ENCODE measurements at places on chromosomes 7 and 10. TPM values are rescaled to one million over a fixed set of nuclear protein-coding genes. Genes with fewer than 3 reads are reported as not detected.

- DNase-seq = peak; percentile 33
Measured at GRCh38 chr10:101223274-101224059, 5.8 kb downstream of the LBX1 start.

DNA sequence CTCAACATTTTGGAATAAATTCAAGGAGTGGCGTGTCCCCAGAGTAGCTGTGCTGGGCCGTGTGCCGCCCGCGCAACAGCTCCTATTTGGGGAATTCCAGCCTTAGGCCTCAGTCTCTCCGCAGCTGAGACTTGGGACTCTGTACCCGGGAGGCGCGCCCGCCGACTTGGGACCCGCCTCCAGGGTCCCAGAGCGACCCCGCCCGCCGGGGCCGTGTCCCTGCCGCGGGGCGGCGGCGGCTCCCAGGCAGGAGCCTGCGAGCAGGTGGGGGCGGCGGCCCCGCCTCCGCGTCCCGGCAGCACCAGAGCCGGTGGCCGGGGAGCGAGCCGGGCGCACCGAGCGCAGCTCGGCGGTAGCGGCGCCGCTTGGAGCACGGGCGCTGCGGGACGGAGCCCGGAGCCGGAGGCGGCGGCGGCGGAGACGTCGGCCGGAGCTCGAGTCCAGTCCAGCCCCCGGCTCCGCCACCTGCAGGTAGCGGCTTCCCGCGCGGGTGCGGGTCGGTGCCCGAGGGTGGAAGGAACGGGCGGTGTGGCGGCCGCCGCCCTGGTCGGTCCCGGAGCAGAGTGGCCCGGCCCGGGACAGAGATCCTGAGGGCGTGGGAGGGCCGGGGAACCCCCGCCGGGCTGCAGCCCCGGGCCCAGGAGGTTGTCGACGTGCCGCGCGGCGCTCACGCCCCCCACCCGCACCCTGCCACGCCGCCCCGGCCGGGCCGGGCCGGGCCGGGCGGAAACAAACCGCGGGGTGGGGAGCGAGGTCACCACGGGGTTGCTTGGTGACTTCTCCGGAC lies at the start of gene WIPF3:
WIPF3 (plus strand) TSS at position 301 of the 787 bp plus-strand sequence. CDS start 28,217 bp downstream, outside the sequence.
- peak; percentile 77 for DNase-seq

DNA sequence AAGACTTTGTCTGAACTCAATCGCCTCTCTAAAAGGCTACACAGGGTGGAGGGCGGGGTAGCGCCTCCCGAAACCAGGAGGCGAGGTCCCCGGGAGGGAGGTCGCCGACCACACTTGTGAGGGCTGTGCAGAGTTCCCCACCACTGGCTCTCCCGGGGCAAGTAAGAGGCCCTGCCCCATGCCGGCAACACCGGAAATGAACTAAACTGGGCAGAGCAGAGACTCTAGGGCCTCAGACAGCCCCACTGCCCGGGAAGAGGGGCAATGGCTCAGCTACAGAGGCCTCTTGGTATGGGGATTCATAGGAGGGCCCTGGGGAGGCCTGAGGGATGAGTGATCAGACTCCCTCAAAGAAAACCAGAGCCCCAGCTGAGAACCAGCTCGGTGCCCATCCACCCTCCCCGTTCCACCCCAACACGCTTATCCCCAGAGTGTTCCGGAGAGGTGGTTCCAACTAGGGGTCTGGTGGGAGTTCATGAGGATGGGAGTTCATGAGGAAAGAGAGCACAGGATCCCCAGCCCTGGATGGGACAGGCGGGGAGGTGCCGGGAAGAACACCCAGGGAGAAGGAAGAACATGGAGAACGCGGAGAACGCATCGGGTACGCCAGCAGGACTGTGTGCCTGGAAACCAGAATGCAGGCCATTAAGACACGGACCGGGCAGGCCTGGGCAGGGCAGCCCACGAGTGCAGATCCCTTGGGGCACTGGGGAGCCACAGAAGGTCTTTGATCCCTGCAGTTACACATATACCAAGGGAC lies 89.4 kb upstream of the MYL10 start:
- no peak for DNase-seq

Gene CACNA2D1
- 18.3 TPM for total RNA-seq

DNA sequence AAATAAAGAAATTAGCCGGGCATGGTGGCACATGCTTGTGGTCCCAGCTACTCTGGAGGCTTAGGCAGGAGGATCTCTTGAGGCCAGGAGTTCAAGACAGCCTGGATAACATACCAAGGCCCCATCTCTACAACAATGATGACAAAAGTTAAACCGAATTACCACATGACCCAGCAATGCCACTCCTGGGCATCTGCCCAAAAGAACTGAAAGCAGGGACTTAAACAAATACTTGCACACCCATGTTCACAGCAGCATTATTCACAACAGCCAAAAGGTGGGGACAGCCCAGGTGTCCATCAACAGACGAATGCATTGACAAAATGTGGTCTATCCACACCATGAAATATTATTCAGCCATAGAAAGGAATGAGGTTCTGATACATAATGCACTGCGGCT lies 83.9 kb downstream of the HIP1 start:
- peak; percentile 6 for DNase-seq

Gene OR6V1
- total RNA-seq = not detected

- no peak for DNase-seq
Measured at GRCh38 chr10:22737587-22737986, 23.2 kb upstream of the PIP4K2A start.

GRCh38 chr10:12710594-12711349 lies 290.7 kb downstream of the CCDC3 start:
- DNase-seq = peak; percentile 90

GRCh38 chr10:108180878-108181277 lies 1016.4 kb upstream of the SORCS1 start:
- no peak for DNase-seq

GRCh38 chr7:117248829-117249228 lies 74.0 kb downstream of the WNT2 start:
- DNase-seq = no peak

DNA sequence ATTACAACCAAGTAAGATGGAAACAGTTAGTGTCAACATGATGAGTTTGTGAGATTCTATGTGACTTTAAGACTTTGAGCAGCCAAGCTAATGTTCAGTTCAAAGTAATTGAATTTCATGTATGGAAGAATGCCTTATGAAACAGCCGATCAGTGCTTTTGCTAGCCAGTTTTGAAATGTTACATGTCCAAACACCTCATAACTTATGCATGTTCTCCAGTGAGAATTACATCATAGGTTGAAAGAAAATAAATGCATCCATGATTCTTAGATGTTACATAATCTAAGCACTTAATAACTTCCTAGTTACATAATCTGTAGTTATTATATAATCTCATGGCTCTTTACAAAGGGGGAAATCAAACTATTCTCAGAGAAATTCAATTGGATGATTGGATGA lies 211.3 kb downstream of the BICC1 start:
- DNase-seq = no peak

DNA sequence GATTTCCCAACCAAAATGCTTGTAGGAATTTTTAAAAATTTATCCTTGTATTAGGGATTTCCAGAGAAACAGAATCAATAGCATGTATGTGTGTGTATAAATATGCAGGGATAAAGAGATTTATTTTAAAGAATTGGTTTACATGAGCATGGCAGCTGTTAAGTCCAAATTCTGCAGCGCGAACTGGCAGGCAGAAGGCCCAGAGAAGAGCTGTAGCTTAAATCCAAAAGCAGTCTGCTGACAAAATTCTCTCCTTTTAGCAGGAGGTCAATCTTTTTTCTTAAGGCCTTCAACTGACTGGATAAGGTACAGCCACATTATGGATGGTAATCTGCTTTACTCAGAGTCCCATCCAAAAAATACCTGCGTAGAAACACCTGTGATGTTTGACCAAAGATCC lies 42.0 kb downstream of the PRR15 start:
- no peak for DNase-seq

- no peak for DNase-seq
Measured at GRCh38 chr7:156604311-156604710, 36.3 kb upstream of the RNF32 start.

Gene PDGFA
- total RNA-seq = 53.0 TPM

Gene ZNF804B
- total RNA-seq = 0.19 TPM

GRCh38 chr7:30788640-30789333 lies 17.6 kb downstream of the MINDY4 start:
- no peak for DNase-seq

DNA sequence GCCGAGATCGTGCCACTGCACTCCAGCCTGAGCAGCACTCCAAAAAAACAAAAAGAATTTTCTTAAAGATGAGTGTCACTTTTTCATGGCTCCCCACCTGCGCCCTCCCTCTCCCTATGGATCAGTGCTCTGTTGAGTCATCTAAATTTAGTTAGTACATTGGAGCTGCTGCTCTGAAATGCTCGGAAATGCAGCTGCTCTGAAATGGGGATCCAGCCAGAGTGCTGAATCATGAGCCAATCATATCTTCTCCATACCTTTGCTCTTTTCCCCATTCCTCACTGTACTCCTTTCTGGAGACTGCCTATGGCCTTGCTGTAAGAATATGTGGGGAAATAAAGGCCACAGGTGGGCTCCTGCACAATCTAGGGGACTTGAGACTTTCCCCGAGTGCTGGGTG lies 188.8 kb downstream of the ZNF438 start:
- DNase-seq = no peak

Gene GDF2
- not detected for total RNA-seq

- DNase-seq = no peak
Measured at GRCh38 chr7:52017802-52018679, 701.4 kb upstream of the COBL start.

DNA sequence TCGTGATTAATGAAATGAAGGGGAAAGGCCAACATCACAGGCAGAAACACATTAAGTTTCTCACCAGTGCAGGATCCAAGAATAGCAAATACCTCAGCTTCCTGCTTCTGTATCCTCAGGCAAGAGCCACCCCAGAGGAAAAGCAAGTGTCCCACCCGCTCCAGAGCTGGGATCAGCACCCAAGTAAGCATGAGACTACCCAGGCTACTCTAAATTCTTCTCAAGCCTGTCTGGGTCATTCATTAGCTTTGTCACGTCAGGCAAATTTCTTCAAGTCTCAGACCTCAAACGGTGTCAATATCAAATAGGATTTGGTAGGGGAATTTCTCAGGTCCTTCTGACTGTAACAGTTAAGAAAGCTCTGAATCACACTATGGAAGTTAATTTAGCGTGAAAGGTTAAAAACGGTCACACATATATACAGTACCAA lies 59.0 kb downstream of the GNA12 start:
- no peak for DNase-seq

DNA sequence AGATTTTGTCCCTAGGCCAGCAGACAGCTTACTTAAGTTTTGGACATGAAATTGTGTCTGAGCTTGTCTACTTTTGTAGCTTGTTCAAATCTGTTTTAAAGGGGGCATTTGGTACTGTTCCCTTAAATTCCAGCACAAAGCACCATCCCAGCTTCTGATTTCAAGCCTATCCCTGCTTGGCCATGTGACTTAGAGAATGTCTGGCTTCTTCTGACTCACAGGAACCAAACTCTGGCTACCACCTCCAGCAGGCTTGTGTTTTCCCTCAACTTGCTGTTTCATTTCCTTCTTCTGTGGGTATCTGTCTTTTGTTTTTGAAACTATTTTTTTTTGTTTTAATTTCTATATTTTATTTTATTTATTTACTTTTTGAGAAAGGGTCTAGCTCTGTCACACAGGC lies 97.9 kb upstream of the FZD8 start:
- no peak for DNase-seq

Gene CACUL1
- total RNA-seq = 39.3 TPM

GRCh38 chr10:86447432-86447831 lies 74.2 kb downstream of the WAPL start:
- no peak for DNase-seq

DNA sequence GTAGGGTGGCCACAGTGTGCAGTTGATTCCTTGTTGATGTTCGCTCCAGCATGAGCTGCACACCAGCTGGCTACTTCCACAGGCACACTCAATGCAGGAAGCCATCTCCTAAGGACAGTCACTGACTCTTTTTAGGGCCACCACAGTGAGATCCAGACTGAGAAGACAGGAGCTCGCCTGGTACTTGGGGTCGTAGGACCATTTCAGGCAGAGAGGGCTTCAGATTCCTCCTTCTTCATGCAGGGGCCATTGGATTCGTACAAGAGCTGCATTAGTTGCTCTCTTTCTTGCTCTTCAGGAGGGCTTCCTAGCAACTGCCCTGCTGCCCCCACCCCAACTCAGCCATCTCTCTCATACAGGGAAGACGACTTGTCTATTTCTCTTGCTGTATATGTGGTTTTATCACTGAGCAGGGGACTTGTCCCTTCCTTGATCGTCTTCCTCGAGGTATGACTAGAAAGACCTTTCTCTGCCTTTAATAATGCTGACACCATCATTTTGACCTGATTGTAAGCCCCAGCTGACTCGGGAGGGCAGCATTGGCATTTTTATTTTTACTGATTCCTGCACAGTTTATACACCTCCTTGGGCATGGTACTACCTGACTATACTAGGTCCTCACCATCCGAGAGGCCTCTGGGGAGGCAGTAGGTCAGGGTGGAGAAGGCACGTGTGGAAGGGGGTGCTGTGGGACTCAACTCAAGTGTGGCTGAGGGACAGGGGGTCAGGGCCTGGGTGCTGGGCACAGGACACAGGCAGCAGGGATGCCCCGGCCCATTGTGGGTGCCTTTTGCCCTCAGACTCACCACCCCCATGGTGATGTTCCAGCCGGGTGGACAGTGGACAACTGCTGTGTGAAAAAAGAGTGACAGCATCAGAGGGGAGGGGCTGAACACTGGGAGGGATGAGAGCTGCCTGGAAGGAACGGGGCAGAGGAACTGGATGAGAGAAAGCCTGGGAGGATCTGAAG lies 136.7 kb upstream of the ZNF746 start:
- no peak for DNase-seq

DNA sequence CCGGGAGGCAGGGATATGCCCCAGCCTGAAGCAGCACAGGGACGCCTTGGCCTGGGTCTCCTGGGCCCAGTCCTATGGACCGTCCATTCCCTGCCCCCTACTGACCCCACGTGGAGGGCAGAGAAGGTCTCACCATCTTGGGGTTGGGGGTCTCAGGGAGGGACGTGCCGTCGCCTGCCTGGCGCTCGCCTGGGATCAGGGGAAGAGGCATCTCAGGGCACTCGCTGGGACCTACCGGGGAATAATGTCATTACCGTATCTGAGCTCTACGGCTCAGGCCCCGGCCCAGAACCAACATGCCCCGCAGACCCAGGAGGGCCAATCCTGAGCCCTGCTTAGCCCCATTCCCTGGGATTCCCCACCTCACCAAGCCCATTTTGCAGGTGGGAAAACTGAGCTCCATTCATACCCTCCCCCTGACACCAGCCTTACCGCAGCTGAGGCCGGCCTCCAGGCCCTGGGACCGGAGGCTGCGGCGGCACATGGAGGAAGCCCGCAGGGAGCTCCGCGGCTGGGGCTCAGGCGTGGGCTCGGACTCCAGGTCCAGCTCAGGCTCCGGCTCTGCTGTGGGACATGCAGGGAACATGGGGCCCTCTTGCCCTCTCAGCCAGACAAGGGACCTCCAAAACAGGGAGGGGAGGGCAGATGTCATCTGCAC lies 40.7 kb downstream of the GRID2IP start:
- no peak for DNase-seq

Gene MLXIPL
- total RNA-seq = 26.2 TPM

GRCh38 chr10:16184096-16184597 lies 252.7 kb upstream of the PTER start:
- DNase-seq = no peak

Gene AGBL3
- total RNA-seq = 7.6 TPM

- peak; percentile 96 for DNase-seq
Measured at GRCh38 chr7:155297517-155298287, at the start of gene INSIG1. Gene INSIG1, plus strand, starts transcription at chr7:155297878. Its CDS starts 408 bp downstream, at chr7:155298286.

- no peak for DNase-seq
Measured at GRCh38 chr7:50496569-50496968, 46.4 kb upstream of the FIGNL1 start.

Gene CYP2C9
- total RNA-seq = 2.9 TPM

Data from kidney (tissue), 22 donors.